ENCODE measurements at places on chromosomes 6 and 20.

GRCh38 chr6:131893198-131893597, 58.0 kb downstream of the CCN2 start:
- DNase-seq, result no peak

GRCh38 chr6:162622572-162622971, 105.0 kb downstream of the PRKN start:
- no peak for DNase-seq

GRCh38 chr20:24991897-24992486, 559 bp downstream of the APMAP start:
- DNase-seq, result no peak

DNA sequence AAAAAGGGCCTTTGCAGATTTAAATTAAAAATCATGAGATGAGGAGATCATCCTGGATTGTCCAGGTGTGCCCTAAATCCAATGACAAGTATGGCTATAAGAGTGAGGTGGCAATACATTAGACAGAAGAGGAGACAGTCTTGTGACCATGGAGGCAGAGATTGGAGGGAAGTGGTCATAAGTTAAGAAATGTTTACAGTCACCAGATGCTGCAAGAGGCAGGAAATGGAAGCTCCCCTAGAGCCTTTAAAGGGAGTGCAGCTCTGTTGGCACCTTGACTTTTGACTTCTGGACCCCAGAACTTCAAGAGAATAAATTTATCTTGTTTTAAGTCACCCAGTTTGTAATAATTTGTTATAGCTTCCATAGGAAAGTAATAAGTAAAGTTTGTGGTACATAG, 61.1 kb downstream of the HMGN3 start:
- no peak for DNase-seq

DNA sequence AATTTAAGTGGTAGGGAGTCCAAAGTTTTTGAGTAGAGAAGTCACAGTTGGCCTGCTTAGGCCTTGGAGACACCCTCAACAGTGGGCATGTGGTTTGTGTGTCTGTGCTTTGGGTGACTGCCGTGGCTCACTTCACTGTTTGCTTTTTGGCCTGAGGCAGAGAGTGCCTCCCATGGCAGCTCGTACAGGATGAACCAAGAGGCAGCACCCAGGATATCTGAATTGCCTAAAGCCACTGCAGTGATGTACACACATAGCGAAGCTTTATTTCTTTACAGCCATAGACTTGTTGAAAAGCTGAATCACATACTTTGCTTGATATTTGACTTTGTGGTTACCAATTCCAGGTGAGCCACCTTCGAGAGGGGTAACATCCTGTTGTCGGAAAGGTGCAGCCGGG, 21.6 kb downstream of the RREB1 start:
- DNase-seq, result no peak

GRCh38 chr20:45508068-45508886, 7.1 kb downstream of the SPINT3 start:
- DNase-seq, result no peak

DNA sequence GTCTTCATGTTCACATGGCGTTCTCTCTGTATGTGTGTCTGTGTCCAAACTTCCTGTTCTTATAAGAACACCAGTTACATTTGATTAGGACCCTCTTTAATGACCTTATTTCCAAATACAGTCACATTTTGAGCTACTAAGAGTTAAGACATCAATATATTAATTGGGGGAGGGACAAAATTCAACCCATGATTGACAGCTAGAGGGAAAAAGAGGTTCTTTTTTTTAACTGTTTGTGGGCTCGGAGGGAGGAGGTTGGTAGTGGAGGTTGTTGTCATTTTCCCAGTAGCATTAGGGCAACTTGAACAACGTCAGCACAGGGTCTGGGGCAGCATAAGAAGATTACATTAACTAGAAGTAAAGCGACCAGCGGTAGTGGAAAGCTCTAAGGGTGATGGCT, 2.3 kb upstream of the GMDS start:
- DNase-seq, result no peak

DNA sequence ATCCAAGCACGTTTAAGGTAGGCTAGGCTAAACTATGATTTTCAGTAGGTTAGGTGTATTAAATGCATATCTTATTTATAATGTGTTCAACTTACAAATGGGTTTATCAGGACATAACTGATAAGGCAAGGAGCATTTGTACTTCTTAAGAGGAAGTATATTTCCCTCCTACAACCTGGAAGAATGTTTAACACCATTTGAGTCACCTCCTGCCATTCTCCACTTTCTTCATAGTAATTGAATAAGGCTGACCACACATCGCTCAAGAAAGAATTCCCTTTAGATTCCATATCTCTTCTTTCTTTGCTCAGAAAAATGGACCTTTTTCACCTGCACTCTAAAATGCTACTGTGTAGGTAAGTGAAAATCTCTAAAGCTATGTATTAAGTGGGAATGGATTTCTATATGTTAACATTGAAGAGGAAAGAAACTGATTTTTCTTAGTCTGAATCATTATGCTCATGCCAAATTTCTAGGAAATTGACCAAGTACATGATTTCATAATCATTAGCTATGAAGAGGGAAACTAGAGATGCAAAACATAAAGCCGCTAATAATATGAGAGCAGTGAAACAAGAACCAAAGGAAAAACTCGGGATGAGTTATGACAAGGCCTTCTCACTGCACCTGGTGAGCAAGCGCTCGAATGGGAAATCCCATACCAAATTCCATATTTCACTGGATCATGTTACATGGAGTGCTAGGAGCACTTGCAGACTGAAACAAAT, 210.4 kb downstream of the ALDH8A1 start:
- no peak for DNase-seq

DNA sequence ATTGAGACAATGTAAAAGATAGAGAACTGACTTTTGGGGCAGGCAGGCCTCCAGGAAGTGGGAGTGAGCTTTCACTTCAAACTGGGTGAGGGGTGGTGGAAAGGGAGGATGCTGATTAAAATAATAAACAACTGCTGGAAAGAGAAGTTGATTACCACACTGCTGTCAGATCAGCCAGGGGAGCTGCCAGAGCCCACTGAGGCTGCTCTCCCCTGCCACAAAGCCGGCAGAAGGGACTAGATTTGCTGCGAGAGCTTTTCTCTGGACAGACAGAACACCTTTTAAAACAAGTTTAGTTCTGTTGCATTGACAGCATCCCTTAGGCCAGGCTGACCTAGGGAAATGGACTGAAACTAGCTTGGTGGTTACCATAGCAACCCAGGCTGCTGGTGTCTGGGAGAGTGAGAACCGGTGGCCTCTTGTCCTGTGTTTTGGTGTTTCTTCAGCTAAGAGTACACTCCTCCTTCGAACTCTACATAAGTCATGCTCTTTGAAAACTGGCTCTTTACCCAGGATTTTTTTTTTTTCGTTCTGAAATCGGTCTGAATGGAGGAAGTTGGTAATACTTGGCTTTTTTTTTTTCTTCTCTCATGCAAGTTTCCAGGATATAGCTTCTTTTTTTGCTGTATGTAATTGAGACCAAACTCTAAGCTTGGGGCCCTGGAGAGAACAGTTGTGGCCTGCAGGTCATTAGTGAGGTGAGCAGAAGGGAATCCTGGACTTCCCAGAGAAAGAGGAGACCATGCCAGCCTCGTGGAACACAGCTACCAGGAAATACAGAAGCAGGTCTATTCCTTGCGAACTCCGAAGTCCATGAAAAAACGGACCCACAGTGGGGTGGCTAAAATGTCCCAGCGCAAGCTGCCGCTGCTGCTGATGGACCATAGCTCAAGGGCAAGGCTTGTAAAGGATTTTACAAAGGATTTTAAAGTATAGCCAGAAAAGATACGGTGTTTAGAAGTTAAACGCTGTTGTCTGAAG, 374.4 kb downstream of the UTRN start:
- DNase-seq, result no peak

GRCh38 chr6:125819535-125820326, 29.0 kb downstream of the NCOA7 start:
- no peak for DNase-seq

- no peak for DNase-seq
These were observed 466.1 kb downstream of the CDKAL1 start for GRCh38 chr6:21000331-21000801.

DNA sequence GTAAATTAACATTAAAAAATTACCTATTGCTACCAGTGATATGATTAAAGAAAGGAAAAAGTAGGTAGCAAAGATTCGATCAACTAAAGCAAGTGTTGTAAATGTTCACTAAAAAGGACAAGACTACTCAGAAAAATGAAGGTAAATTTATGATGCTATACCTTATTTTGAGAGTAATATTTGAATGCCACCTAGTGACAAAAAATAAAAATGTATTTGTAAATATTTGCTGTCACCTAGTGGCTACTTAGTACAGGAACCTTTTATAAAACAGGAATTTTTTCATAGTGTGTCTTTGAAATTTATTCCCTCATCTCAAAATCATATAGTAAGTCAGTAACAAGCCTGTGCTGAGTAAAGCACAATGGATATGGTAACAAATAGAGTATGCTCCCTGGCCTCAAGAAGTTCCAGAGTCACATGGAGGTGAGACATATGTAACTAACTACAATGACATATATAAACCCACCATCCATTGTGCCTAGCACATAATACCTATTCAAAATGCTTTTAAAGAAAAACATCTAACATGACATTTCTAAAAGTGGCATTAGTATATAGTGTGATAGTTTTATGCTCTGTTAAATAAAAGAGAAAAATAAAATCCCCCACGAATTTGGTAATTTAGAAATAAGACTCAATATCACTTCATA, 193.1 kb upstream of the SIM1 start:
- no peak for DNase-seq

- DNase-seq, result no peak
These were observed 7.4 kb downstream of the ACSS2 start for GRCh38 chr20:34883809-34884208.

DNA sequence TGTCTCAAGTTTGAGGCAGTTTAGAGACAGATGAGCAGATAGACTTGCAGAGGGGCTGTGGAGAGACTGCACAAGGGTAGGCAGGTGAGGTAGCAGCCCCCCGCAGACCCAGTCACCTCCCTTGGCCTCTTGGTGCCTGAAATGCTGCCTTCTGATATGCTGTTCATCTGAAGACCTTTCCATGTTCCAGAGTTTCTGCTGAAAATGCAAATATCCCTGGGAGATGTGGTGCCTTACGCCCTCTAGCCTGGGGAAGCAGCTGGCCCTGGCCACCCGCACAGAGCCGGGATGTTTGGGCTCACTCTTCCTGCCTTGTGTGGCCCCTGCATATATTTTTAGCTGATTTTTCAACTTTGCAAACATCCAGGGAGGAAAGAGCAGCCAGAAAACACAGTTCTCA, 51.4 kb downstream of the TMEM242 start:
- no peak for DNase-seq

DNA sequence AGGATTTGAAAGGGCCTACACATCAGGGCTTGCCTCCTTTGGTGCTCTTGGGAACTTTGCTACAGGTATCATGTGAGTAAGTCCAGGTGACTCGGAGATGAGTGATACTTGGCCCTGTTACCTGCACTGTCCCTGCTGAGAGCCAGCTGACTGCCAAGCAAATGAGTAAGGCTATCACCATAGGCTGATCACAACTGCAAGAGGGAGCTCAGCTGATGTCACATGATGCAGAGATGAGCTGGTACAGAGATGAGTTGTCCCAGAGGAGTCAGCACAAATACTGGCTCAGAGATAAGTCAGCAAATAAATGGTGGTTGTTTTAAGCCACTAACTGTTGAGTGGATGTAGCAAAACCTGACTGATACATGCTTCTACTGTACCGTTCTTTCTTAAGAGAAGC, 41.4 kb downstream of the LAMP5 start:
- DNase-seq, result no peak

DNA sequence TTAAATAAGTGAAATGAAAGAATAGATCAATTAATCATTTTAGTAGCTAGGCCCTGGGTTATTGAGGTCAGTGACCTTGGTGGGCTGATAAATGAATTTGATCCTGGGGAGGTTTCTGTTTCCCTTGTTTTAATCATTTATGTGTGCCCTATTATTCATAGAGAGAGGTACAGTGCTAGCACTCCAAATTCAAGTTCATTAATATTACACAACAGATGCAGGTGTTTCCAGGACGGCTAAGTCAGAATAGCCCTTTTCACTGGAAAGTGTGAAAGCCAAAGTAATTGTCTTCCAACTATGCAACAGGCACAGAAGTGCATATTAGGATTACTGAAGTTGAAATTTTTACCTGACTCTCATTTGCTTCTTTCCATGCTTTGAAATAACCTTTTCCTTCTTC, 61.7 kb upstream of the SGK1 start:
- no peak for DNase-seq

- DNase-seq, result no peak
These were observed 23.7 kb upstream of the BMP7 start for GRCh38 chr20:57290178-57290484.

GRCh38 chr20:2558581-2559278, 22.4 kb downstream of the TMC2 start:
- DNase-seq, result no peak

DNA sequence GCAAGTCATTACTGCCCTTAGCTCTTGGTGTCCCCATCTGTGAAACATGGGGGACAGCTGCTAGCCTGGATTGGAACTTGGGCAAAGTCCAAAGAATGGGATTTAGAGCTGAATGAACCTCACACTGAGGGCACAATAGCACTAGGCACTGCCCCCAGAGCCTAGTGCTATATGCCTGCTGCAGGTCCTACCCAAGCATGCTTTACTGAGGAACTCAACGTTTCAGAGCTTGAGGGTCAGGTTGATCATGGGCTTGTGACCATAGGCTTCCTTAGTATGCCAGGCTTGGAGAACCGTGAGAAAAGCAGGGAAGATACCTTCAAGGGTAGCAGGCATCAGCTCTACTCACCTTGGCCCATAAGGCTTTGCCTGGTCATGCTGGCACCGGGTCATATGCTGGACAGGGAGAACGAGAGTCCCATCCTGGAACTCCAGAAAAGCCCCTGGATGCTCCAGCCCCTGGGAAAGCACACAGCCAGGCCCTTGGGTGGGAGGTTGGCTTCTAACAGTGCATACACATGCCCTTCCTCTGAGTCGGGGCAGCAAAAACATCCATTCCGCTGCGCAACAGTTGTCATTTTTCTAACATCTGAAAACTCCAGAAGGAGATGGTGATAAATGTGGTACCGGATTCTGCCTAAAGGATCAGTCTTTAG, 29.7 kb downstream of the EIF2S2 start:
- no peak for DNase-seq

- no peak for DNase-seq
These were observed 97.9 kb downstream of the SOD2 start for GRCh38 chr6:159595173-159595572.

DNA sequence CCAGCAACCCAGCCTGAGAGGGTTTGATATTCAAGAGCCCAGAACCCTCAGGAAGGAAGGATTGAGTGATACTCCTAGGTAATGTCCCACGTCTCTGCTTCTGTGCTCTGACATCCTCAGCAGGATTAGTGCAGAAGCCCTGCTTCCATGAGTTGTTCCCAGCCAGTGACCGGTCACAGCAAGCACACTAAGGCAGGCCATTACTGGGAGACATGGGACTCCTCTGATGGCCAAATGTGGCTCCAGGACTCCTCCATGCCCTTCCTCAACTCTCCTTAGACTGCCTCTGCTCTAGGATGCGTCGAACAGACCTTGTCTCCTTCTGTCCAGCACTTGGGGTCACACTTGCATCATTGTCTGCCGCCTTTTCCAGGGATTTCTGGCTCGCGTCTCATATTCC, 7.6 kb downstream of the HLA-A start:
- no peak for DNase-seq
